ENCODE measurements at places on chromosomes 12 and 14. TPM values are rescaled to one million over a fixed set of nuclear protein-coding genes. Genes with fewer than 3 reads are reported as not detected.

Gene NPFF
- total RNA-seq, result not detected

Gene PRKD1
- total RNA-seq, result 11.1 TPM

Gene SYT1
- 2.1 TPM for total RNA-seq

Gene PROX2
- total RNA-seq, result not detected

Gene SERPINA5
- 0.50 TPM for total RNA-seq

- no peaks in the 10 kb centered on the region for H3K27me3 ChIP-seq
- H3K4me1 ChIP-seq, result peaks cover 11% of the 10 kb centered on the region
- peaks cover 52% of the 10 kb centered on the region for H3K36me3 ChIP-seq
- no peak overlapping the region for H3K4me3 ChIP-seq
- H3K27ac ChIP-seq, result no peak overlapping the region
Measured at GRCh38 chr14:74893614-74894091, 11.9 kb downstream of the DLST start.

DNA sequence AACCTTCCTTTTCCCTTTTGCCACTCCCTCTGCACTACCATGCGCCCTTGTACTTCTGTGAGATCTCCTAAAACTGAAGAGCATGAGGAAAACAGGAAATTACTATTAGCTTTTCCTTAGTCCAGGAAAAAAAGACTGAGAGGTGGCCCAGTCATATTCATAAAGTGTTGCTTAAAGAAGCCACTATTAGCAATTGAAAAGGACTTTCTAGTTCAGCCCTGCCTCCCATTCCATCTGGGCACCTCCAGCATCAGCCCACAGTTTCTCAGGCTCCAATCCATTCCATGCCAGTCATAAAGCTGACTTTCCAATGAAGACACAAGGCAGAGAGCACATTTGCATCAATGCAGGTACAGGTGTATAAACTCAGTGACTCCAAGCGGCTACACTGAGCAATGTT is 19.9 kb upstream of the AMIGO2 start:
- H3K4me1 ChIP-seq, result peaks cover 71% of the 10 kb centered on the region
- H3K36me3 ChIP-seq, result no peaks in the 10 kb centered on the region
- no peak overlapping the region for H3K4me3 ChIP-seq
- peak overlapping the region; percentile 56 for H3K27ac ChIP-seq
- no peak for DNase-seq

- H3K27me3 ChIP-seq, result peaks cover 2% of the 10 kb centered on the region
- H3K27ac ChIP-seq, result no peak overlapping the region
- no peaks in the 10 kb centered on the region for H3K36me3 ChIP-seq
- H3K4me1 ChIP-seq, result no peaks in the 10 kb centered on the region
- no peak overlapping the region for H3K4me3 ChIP-seq
- no peak for DNase-seq
Measured at GRCh38 chr12:13443498-13443897, 247.0 kb downstream of the EMP1 start.

DNA sequence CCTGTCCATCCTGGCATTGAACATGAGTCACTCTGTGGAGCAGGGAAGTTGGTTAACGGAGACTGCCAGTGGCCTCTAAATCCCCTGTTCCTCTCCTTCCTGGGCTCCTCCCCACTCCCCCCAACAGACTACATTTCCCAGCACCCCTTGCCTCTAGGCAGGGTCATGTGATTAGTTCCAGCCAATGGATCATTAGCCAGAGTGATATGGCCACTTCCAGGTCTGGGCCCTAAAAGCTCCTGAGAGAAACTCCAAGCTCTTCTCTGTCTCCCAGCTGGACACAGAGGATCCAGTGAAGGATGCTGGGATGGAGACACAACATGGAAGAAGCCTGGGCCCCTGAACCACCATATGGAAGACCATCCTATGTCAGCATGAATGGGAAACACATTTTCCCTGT is 54.4 kb upstream of the RFLNA start:
- peaks cover 4% of the 10 kb centered on the region for H3K36me3 ChIP-seq
- peaks cover 15% of the 10 kb centered on the region for H3K4me1 ChIP-seq
- H3K4me3 ChIP-seq, result no peak overlapping the region
- no peak for DNase-seq
- peaks cover 13% of the 10 kb centered on the region for H3K27me3 ChIP-seq
- H3K27ac ChIP-seq, result no peak overlapping the region

DNA sequence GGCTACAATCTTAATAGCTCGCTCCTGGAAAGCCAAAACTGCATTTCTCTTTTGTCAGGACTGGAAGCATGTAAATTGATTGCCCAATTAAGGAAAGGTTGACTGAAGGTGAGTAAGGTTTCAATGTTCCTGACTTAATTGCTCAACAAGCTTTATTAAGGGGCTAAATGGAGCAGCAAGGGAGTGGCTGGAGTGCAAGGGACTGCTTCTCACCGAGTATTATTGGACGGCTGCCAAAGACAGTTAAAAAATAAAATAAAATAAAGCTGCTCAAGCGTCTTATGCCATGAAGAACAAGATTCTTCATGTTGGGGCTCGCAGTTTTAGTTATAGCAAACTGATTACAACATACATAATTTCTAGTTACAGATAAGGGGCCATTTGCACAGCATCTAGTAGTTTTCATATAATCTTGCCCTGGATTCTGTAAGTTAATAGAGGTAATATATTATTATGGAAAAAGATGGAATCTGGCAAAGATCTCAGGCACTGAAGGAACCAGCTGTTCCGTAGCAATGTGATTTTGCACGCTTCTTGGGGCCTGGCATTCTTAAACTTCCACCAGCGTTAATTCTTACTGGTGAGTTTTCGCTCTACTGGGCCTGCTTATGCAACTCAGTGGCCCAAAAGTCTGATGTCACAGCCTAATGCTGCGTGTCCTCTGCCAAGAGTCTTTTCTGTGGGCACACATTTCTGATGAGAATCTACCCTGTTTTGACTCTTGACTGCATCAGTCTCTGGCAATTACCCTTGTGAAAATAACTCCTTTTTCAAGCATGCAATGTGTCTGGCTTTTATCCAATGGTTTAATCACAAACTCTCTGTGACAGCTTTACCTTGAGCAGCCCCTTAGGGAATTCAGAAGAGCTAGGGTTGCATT is 108.5 kb downstream of the SLC38A1 start:
- peaks cover 46% of the 10 kb centered on the region for H3K4me1 ChIP-seq
- peaks cover 8% of the 10 kb centered on the region for H3K36me3 ChIP-seq
- no peak overlapping the region for H3K4me3 ChIP-seq
- no peaks in the 10 kb centered on the region for H3K27me3 ChIP-seq
- peak overlapping the region; percentile 88 for H3K27ac ChIP-seq
- no peak for DNase-seq

DNA sequence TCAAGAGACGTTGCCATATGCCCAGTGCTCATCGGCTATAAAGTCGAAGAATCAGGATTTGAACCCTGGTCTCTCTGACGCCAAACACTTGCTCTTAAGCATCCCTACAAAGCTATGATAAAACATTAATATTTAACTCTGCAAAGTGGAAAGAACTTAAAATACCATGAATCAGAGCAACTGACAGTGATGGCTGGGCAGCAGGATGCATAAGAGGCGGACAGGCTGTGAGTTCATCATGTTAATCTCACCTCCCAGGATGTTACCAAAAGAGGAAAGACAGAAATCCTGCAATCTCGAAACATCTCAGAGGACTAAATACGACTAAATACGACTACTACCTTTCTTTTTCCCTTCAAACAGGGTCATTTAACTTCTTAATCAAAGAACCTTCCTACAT is 5.8 kb downstream of the DICER1 start:
- no peak overlapping the region for H3K27ac ChIP-seq
- H3K27me3 ChIP-seq, result no peaks in the 10 kb centered on the region
- DNase-seq, result no peak
- no peaks in the 10 kb centered on the region for H3K36me3 ChIP-seq

- H3K27ac ChIP-seq, result no peak overlapping the region
- no peaks in the 10 kb centered on the region for H3K27me3 ChIP-seq
- H3K4me1 ChIP-seq, result peaks cover 36% of the 10 kb centered on the region
- no peaks in the 10 kb centered on the region for H3K36me3 ChIP-seq
Measured at GRCh38 chr12:92469837-92470236, 233.0 kb upstream of the PLEKHG7 start.

DNA sequence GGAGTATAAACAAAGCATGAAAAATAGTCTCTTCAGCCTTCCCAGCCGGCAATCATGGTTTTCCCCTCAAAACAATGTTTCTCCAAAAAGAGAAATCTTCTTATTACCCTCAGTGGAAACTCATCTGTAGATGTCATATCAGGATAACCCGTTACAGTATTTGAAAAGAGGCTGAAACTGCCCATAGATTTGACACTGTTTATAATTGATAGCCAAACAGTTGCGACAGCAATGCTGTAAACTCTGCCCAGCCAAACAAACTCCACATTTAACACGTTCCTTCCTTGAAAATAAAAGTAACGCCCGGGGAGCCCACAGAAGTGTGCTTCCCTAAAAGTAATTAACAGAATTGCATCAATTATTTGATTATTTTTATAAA is 201.3 kb upstream of the FOXN3 start:
- H3K4me3 ChIP-seq, result peak overlapping the region; percentile 84
- no peak for DNase-seq
- peak overlapping the region; percentile 93 for H3K27ac ChIP-seq
- peaks cover 58% of the 10 kb centered on the region for H3K4me1 ChIP-seq

- H3K4me3 ChIP-seq, result no peak overlapping the region
- no peak for DNase-seq
- H3K27me3 ChIP-seq, result no peaks in the 10 kb centered on the region
- H3K27ac ChIP-seq, result no peak overlapping the region
Measured at GRCh38 chr12:13024531-13024916, 19.7 kb upstream of the FAM234B start.

DNA sequence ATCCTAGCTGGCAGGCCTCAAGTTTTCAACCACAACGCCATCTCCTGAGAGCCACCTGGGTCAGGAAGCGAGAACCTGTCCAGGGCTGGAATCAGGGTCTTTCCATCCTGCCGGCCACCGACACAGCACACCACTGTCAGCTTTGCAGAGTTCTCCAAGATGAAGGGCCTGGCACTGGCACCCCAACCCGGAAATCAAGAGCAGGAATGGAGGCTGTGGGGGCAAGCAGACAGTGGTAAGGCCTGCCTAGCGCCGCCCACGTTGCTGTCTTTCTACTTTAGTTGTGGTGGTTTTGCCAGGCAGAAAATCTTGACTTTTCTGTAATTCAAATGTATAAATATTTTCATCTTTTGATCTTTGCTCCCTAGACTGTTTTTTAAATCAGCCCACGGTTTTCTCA is 90.7 kb downstream of the ITPK1 start:
- no peaks in the 10 kb centered on the region for H3K27me3 ChIP-seq
- no peak for DNase-seq
- no peaks in the 10 kb centered on the region for H3K4me1 ChIP-seq
- peaks cover 3% of the 10 kb centered on the region for H3K36me3 ChIP-seq
- no peak overlapping the region for H3K27ac ChIP-seq

DNA sequence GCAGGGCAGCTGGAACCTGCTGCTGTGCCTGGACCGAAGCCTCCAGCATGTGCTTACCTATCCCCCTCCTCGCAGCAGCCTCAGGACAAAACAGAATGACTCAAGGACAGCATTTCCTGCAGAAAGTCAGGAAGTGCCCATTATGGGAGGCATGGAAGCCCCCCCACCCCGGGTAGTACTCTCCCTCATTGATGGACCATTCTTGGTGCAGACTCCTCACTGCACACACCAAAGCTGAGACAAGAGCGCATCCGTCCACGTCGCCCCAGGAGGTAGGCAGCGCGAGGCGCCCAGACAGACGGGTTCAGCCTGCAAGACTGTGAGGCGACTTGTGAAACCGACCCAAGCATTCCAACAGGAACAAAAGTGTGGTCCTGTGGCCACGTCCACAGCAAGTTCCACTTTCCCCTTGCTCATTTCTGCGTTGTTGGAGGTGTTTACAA is 243.9 kb upstream of the ATXN7L3B start:
- no peaks in the 10 kb centered on the region for H3K36me3 ChIP-seq
- H3K4me3 ChIP-seq, result no peak overlapping the region
- peak; percentile 61 for DNase-seq
- no peak overlapping the region for H3K27ac ChIP-seq
- no peaks in the 10 kb centered on the region for H3K27me3 ChIP-seq
- no peaks in the 10 kb centered on the region for H3K4me1 ChIP-seq

GRCh38 chr14:33925235-33925634 is 25.6 kb downstream of the EGLN3 start:
- peaks cover 13% of the 10 kb centered on the region for H3K4me1 ChIP-seq
- DNase-seq, result no peak
- no peaks in the 10 kb centered on the region for H3K36me3 ChIP-seq
- no peak overlapping the region for H3K27ac ChIP-seq
- no peaks in the 10 kb centered on the region for H3K27me3 ChIP-seq
- H3K4me3 ChIP-seq, result no peak overlapping the region
